ENCODE measurements at places on chromosomes 1 and 21.

- DNase-seq, result no peak
Measured at GRCh38 chr1:98688110-98688739, 26.7 kb downstream of the SNX7 start.

DNA sequence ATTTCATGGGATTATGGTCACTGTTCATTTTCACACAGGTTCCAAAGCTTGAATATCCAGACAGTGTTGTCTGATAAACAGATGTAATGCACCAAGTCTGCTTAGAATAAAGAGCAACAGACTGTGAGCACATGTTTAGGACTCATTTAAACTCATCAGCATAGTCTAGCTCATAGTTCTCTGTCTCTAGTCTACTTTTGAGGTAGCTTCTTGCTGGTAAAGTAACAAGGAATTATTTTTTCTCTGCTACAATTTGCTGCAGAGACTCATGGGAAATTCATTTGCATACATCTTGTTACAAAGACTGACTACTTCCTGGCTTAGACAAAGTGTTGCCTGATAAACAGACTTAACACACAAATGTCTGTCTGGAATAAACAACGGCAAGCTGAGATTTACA, 187.2 kb downstream of the NFIA start:
- DNase-seq, result no peak

DNA sequence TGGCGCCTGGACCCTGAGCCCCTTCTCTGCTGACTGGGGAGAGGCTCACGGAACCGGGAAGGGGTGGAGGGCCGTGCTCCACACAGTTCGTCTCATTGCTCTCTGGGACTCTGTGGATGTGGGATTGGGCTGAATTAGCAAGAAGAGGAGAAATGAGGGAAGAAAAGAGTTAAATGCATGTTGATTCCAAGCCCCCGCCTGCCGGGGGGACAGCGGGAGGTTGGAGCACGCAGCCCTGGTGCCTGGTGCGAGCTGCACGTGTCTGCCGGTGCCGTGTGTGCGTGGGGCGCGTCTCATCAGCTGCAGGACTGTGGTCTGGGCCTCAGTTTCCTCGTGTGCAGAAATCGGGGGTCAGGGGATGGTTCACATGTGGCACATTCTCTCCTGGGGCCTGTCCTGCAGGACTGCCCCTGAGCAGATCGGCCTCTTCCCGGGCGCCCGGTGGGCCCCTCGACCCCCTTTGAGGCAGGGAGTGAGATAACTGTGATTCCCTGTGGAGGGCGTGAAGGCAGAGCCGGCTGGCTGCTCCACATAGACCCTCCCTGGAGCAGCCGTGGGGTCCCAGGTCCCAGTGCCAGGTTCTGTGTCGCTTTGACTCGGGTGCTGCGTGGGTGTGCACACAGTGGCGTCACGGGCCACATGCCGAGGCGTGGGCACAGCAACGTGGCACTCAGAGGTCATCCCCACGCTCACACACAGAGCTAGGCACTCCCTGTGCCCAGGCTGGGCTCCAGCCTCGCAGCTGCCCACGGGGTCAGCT, 11.4 kb downstream of the SAMD11 start:
- no peak for DNase-seq

DNA sequence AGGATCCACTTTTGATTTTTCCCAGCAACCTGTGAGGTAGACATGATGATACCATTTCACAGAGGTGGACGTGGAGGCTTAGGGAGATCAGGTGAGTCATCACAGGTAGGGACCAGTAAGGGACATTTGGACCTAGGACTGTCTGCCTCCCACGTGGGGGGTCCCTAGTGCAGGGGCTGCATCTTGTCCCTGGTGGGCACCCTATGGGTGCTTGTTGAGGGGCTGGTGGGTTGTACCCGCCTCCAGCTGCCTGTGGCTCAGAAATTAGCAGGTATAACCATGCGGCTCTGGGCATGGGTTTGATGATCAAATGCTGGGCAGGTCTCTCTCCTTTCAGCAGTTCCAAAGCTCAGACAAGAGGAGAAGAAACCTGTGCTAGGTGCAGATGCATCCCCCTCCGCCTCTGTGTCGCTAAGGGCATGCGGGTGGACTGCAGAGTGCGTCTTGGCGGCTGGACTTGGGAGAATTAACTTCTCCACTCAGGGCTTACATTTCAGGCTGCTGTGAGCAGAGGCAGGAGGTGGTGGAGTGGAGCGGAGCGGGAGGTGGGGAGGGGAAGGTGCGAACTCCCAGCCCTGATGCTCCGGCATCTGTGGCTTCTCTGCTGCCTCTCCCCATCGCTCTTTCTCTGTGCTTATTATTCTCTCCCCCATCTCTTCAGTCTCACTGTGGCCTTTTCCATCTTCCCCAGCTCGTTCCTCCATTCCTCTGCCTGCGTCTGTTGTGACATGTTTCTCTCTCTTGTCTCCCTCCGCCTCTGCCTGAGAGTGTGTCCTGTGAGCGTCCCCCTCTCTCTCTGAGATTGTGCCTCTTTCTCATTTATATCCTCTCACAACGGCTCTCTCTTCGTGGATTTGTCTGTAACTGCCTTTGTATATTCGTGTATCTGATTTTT, 146.8 kb downstream of the PTPRU start:
- peak; percentile 15 for DNase-seq

- no peak for DNase-seq
Measured at GRCh38 chr1:18496056-18496455, 15.3 kb downstream of the KLHDC7A start.

GRCh38 chr1:183205196-183205781, 19.2 kb downstream of the LAMC2 start:
- no peak for DNase-seq

DNA sequence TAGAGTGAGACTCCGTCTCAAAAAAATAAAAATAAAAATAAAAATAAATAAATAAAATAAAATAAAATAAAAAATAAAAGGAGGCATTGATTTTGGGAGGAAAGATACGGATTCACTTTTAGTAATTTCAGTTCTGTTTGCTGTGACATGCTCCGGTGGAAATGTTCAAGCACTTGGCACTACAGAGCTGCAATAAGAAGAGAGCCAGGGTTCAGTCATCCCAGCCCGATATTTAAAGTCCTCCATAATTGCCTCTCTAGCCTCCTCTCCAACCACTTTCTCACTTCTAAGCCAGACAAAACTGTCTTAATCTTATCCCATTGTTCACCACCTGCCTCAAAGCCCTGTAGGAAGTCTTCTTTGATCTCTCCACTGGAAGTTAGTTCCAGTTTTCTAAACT, 55.0 kb upstream of the MACF1 start:
- no peak for DNase-seq

DNA sequence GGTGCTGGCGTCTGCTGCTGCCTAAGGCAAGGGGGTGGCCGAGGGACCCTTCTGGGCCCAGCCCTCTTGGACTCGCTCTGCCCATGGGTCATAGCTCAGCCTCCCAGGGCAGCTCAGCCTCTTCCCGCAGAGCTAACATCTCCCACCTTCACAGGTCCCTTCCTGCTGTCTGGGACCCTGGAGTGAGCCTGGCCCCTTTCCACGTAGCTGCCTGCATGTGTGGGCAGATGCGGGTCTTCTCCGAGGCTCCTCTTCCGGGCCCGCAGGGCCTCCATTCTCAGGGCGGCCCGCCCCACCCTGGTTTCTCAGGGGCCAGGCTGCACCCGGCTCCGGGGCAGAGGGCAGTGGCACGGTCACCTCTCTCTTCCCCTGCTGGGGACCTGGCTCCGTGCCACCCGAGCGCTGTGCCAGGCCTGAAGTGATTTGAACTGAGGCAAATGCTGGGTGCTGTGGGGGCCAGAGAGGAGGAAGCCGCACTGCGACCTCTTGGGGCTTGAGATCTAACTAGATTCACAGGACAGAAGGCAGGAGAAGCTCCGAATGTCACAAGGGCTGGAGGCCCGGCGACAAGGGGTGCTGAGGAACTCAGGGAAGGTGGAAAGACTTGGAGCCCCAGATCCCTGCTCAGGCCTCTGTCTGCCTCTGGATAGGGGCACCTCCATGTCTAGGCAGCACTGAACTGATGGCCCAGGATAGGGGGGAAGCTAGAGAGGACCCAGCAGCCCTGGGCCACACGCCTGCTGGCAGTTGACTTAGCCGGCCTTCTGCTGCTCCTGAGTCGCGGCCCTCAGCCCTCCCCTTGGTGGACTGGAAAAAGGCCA, 40.7 kb downstream of the COQ8A start:
- DNase-seq, result no peak

GRCh38 chr1:161958425-161958824, 65.2 kb downstream of the OLFML2B start:
- DNase-seq, result no peak

DNA sequence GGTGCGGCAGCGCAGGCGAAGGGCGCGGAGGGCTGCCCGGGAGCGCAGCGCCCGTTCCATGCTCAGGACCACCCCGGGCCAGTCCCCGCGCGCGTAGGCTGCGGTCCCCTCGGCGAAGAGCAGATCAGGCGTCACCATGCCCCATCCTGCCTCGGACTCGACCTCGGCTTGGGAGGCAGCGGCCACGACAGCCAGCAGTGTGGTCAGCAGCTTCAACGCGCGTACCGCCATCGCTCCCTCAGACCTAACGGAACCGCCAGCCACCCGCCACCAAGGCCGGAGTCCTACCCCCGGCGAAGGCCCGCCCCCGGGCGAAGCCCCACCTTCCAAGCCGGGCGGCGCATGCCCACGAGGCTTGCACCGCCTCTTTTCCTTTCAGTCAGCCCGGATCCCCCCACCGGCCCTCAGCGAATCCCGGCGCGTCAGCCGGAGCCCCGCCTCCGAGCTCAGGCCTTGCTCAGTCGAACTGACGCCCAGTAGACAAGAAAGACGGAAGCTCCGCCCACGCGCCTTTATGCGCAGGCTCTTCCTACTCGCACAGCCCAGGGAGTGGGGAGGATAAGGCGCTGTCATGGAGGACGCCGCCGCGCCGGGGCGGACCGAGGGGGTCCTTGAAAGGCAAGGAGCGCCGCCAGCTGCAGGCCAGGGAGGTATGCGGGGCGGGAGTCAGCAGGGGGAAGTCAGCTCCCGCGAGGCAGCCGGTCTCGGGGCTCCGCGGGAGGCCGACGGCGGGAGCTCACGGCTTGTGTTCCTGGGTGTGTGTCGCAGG, at the start of the genes C1orf50 and P3H1:
TSS of gene C1orf50 (plus strand) at position 509 of the 769 bp plus-strand sequence. CDS start at position 572, 63 bp downstream.
TSS of gene P3H1 (minus strand) at position 288 of the 769 bp plus-strand sequence. CDS start at position 231, 57 bp downstream.
- peak; percentile 100 for DNase-seq

DNA sequence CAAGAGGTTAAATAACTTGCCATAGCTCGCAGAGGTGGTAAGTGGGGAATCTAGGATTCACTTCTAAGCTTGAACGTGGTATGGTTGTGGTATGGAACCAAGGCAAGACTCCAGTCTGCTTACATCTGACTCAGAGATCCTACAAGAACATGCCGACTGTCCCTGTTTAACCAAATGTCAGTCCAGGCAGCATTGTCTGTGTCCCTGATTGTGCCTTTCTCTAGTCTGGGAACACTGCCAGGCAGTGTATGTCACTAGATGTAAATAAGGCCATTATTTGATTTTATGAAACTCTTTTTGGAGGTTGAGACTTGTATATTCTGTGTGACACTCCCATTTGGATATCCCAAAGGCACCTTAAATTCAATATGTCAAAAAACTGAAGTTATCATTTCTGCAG, 96.0 kb downstream of the NOS1AP start:
- DNase-seq, result no peak

- DNase-seq, result no peak
Measured at GRCh38 chr21:34913811-34914210, 135.3 kb downstream of the RUNX1 start.

GRCh38 chr1:66413136-66413837, 120.7 kb upstream of the SGIP1 start:
- no peak for DNase-seq

DNA sequence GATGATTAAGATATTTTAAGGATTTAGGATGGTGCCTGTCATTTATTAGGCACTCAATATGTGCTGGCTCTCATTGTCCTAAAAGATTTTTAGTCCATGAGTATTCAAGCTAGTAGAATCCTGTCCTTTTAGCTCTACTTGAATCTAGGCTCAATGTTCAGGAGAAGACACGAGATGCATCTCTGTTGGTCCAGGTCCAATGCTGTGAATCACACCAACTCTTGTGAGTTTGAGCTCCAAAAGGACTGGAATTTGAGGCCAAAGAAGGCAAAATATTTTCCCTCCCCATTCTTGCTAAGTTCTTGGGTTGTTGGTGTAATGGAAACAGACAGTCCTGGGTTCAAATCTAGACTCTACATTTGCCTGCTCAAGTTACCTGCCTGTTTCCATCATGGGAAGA, 1.4 kb upstream of the PODN start:
- DNase-seq, result no peak
